HS-27A (cell line): ENCODE measurements at places on chromosomes 7 and 10.

GRCh38 chr10:7069706-7070105, 341.1 kb downstream of the SFMBT2 start:
- no peak for DNase-seq

DNA sequence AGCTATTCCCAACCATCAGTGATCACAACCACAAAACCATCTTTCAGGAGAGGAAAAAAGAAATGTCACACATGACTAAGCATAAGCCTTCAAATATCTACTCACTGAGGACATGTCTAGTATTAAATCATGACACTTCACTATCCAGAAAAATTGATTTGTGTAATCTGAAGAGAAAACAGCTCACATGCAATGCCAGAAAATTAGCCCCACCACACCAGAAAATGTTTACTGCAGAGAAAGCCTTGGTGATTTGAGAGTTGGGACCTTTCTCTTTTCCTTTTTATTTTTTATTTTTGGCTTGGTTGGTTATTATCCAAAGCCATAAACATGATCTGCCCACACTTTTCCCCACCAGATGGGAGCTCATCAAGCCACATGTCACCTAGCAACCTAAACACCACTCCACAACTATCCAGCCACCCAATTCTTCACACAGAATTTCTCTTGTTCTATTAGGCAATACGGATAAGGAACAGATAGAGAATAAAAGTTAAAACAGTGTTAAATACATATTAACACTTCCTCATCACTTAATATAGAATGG, 3.1 kb downstream of the PARD3 start:
- no peak for DNase-seq

DNA sequence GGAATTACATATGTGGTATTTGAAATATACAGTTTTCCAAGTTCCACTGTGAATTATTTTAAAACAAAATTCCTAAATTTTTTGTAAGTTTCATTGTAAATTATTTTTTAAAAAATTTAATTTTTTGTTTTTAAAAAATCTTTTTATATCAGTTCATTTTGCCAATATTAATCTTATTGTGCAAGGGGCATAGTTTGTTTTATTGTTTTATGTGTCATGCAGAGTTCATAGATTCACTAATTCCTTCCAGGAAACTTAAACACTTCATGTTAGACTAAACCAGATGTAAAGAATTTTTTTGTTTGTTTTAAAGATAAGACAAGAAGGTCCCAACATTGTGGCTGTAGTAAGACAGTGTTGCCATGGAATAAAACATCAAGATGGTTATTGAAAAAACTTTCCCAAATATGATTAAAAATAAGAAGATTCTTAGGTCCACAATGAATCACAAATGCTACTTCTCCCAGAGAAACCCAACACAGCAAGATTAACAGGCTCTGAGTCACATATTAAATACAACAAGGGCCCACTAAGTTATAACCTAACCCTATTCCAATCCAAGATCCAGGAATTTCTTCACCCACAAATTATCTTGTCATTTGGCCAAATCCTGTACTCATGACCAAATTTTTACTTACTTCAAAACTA, 464.7 kb upstream of the IGFBP3 start:
- DNase-seq = peak; percentile 66

- DNase-seq = no peak
Observed at GRCh38 chr10:86956195-86956847, 1.1 kb downstream of the MMRN2 start.

DNA sequence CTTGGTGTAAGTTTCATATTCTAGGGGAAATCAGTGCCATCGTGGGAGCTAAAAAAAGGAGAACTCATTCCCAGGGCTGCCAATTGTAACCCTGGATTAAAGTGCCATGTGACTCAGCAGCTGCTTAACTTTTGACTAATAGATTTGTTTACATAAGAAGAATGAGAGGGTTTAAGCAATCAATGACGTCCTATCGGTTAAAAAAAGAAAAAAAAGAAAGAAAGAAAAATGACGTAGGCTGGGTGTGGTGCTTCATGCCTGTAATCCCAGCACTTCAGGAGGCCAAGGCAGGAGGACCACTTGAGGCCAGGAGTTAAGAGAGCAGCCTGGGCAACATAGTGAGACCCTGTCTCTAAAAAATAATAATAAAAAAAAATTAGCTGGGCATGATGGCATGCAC, 116.2 kb upstream of the AFAP1L2 start:
- DNase-seq = peak; percentile 33

- DNase-seq = no peak
Observed at GRCh38 chr7:39896840-39897239, 53.2 kb upstream of the CDK13 start.

- no peak for DNase-seq
Observed at GRCh38 chr7:54831046-54831643, 72.1 kb upstream of the SEC61G start.

DNA sequence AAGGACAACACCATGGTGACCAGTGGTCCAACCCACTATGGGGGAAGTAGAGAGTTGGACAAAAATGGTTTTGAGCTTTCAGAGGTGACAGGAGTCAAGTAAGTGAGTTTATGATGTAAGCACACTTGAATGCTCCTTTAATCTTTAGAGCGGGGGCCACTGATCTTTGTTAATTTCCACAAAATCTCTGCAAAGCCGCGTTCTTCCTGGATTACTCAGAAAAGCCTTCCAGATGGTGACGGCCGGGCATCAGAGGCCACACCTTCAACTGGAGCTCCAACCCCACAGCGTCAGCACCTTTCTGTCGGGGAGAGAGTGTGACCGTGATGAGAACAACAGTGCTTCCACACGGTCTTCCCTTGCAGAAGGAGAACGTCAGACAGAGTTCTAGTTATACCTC, 35.2 kb upstream of the KLF6 start:
- DNase-seq = peak; percentile 75

GRCh38 chr10:125107166-125107949, 53.0 kb downstream of the CTBP2 start:
- no peak for DNase-seq

GRCh38 chr10:12975906-12976305, 25.6 kb downstream of the CCDC3 start:
- DNase-seq = no peak

- DNase-seq = no peak
Observed at GRCh38 chr7:30323006-30323355, 38.6 kb downstream of the ZNRF2 start.

- DNase-seq = no peak
Observed at GRCh38 chr10:98425511-98426352, 10.8 kb upstream of the PYROXD2 start.

DNA sequence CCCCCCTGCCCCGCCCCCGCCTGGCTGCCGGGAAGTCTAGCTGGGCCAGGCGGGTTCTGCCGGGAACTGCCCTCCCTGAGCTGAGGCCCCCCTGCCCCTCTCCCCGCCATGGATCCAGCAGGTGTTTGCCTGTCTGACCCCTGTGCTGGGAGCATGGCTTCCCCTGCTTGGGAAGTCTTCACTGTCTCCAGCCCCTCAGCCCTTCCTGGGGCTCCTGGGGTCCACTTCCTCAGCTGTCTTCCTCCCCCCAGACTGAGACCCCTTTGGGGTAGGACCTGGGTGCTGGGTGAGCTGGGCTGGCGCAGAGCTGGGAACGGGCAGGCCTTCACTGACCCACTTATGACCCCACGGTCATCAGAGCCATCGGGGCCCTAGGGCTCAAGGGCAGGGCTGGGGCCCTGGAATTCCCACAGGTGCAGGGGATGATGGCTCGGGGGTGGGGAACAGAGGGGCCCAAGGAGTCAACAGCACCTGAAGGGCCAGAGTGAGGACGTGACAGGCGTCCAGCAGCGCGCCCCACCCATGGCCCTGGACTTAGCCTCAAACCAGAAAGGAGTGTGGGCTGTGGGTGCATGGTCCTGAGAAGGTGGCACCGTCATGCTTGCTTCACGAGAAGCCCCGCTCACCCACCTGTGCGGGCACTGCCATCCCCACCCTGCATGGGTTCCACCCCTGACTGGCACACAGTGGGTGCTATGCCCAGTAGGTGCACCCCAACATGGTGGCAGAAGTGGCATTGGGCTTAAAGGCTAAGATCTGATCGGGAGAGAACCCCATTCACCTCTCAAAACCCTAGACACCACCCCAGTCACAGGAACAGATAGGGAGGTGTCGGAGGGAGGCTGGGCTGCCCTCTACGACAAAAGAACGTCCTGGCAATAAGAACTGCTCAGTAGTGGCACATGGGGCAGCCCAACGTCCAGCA, 16.2 kb upstream of the TNRC18 start:
- DNase-seq = no peak

DNA sequence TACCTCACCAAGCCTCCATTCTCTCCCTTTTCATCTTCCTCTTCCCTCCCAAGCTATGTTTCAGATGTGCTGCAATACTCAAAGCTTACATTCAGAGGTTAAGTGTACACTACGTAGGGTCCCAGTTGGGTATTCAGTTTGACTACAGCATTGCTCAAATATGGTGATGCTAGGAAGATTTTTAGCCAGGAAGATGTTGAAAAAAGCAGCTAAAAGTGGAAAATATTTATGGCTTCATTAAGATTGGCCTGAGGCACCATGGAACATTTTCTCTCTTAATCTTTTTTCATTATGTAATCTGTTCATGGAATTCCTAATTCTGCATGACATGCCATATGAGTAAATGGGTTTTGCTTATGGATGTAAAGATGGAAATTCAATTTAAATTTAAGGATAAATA, 72.0 kb upstream of the ABCB5 start:
- no peak for DNase-seq

GRCh38 chr10:11208908-11209829, 191.5 kb downstream of the CELF2 start:
- no peak for DNase-seq

GRCh38 chr10:8498881-8499280, 444.4 kb downstream of the GATA3 start:
- no peak for DNase-seq

GRCh38 chr10:13140627-13141190, 20.6 kb upstream of the MCM10 start:
- no peak for DNase-seq

GRCh38 chr10:130455111-130455695, 319.0 kb downstream of the GLRX3 start:
- no peak for DNase-seq

- DNase-seq = no peak
Observed at GRCh38 chr7:139613971-139614411, 90.5 kb downstream of the CLEC2L start.
